RPMI7951 (cell line): ENCODE measurements at places on chromosomes 7 and 10.

- peak; percentile 74 for DNase-seq
Observed at GRCh38 chr10:118447478-118448270, 105.5 kb upstream of the FAM204A start.

DNA sequence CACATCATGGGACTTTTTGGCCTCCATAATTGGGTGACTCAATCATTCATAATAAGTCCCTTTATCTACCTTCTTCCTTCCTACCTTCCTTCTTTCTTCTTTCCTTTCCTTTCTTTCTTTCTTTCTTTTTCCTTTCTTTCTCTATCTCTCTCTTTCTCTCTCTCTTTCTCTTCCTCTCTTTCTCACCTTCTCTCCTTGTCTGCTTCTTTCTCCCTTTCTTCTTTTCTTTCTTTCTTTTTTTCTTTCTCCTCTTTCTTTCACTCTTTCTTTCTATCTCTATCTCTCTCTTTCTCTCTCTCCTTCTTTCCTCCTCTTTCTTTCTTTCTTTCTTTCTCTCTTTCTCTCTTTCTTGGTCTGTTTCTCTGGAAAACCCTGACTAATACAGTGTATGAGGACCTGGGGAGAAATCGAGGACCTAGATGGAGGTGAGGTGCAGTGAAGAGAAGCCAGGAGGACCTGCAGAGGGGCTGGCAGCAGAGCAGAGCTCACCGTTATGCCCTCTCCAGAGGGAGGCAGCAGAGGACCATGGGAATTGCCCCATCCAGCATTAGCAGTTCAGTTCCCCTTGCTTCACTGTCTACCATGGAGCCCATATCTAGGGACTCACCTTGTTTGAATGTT is 52.7 kb upstream of the BTRC start:
- DNase-seq: peak; percentile 18

- no peak for DNase-seq
Observed at GRCh38 chr7:143485094-143485493, 7.4 kb downstream of the TAS2R41 start.

DNA sequence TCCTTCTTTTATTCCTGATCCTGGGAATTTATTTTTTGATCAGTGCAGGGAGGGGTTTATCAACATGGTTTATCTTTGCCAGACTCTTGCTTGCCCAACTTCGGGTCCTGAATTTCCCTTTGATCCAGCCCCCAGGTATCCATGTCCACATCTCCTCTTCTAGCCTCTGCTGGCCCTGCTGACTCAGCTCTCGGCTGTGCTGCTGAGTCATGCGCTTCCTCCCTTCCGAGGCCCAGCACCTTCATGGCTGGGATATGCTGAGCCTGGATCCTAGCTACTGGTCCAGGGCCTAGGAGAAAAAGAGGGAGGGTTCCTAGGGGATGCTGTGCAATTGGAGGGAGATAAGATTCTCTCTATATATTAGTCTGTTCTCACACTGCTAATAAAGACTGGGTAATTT is 380.7 kb upstream of the SHH start:
- peak; percentile 34 for DNase-seq

- DNase-seq: peak; percentile 55
Observed at GRCh38 chr7:66307591-66308215, 102.6 kb downstream of the TPST1 start.

DNA sequence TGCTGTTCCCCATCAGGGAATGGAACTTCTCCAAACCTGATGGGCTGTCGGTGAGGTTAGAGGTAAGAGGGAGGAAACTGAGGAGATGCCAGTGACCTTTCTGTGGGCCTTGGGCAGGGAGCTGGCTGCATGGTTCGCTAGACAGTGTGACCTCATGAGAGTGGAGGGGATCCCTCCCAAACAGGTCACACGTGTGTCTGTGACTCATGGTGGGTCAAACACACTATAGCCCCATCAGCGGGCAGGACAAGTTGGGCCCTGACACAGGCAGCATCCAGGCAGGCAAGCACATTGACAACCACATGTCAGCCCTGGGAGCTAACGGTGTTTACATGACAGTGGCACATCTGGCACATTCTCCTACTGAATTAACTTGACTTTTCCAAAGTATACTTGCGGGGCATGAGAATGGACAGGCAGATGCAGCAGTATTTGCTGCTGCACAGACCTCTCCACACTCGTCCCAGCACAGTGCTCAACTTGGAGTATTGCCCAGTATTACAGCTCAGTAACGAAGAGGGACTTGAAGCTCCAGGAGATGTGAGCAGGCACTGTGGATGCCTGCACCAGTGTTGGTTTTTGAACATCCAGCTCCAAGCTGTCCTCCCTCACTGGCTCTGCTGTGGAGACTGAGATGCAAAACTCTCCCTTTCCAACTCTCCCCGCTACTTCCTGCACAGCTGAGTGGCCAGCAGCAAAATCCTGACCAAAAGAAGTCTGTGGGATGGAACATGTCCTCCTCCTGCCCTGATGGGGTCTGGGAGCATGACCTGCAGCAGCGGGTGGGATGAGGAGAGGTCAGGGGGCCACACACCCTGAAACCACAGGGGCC is 199.6 kb downstream of the WDR37 start:
- DNase-seq: no peak

DNA sequence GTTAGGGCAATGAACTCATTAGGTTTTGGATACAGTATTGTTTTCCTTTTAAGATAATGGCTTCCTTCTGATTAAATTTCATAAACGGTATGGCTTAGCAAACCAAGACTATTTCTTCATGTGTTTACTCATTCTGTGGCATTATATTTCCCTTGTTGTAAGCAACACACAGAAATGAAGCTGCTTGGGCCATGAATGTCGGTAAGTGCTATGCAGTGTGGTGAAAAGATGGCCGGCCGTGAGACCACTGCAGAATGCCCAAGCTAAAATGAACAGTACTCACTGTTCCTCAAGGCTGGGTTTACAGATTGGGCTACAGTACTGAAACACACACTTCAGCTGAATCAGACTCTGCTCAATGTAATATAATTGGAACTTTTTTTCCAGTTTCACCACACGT is 8.1 kb downstream of the APBB1IP start:
- DNase-seq: no peak

DNA sequence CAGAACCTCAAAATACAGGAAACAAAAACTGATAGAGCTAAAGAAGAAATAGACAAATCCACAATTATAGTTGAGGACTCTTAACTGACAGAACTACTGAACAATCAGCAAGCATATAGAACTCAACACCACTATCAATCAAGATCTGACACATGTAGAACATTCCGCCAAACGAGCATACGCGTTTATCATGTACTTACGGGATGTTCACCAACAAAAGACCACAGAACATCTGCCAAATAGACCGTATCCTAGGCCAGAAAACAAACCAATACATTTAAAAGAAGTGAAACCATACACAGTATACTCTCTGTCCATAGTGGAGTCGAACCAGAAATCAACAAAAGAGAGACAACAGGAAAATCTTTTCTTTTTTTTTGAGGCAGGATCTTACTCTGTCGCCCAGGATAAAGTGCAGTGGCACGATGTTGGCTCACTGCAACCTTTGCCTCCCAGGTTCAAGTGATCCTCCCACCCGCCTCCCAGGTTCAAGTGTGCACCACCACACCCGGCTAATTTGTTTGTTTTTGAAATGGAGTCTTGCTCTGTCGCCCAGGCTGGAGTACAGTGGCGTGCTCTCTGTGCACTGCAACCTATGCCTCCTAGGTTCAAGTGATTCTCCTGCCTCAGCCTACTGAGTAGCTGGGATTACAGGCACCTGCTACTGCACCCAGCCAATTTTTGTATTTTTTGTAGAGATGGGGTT is 5.1 kb downstream of the GNA12 start:
- no peak for DNase-seq

DNA sequence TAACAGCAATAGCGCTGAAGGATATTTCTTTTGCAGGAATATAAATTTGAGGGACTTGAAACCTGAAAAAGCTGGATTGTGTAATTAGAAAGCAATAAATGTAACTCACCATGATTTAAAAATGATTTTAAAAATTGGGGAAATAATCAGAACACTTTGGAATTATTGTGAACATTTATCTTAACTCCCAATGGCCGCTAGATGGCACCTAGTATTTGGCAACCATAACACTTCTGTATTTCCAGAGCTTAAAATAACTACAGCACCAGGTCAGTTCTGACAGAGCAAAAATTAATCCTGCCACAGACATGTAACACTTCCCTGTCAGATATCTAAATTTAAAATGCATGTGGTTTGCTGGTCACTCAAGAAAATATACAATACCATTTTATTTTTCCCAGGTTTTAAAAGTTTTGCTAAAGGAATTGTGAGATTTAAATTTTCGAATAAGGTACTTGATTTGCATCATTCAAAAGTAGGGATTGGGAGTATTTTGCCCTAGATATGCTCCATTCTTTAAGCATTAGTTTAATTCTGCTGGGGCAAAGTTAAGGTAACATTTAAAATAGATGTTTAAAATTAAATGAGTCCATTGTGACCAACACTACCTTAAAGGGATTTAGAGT is 144.5 kb downstream of the PPP1R3A start:
- DNase-seq: peak; percentile 37

DNA sequence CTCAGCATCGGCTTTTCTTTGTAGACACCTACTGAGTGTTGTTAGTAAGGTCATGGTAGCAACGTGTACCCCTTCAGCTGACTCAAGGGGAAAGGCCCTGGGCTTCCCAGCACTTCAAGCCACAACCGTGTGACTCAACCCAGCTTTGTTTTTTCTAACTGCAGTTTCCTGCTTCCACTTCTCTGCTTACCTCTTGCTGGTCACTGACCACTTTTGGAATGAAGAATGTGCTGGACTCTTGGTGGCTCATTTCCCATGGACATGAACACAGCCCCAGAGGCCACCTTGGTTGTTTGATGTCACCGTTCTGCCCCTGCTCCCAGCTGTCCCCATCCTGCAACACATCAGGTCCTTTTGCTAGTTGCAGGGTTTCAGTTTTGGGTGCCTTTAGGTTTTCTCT is 69.5 kb upstream of the ZNF438 start:
- DNase-seq: peak; percentile 94

DNA sequence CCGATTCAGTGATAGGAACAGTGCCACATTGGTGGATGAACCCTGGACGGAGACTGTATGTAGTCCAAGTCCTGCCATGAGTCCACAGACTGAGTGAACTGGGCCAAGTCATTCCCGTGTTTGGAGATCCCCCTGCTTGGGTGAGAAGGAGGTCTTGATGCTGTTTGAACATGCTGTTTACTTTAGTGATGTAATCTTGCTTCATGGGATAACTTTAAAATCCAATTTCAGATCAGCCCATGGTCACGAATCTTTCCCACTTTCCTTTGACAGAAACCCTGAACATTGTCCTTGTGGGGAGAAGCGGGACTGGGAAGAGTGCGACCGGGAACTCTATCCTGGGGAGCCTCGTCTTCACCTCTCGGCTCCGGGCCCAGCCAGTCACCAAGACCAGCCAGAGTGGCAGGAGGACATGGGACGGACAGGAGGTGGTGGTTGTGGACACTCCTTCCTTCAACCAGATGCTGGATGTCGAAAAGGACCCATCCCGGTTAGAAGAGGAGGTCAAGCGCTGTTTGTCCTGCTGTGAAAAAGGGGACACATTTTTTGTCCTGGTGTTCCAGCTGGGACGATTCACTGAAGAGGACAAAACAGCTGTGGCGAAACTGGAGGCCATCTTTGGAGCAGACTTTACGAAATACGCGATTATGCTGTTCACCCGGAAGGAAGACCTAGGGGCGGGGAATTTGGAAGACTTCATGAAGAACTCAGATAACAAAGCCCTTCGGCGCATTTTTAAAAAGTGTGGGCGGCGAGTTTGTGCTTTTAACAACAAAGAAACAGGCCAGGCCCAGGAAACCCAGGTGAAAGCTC is 26.6 kb downstream of the GIMAP8 start:
- DNase-seq: no peak

GRCh38 chr7:142434666-142435167 is 176.9 kb upstream of the PRSS58 start:
- no peak for DNase-seq

DNA sequence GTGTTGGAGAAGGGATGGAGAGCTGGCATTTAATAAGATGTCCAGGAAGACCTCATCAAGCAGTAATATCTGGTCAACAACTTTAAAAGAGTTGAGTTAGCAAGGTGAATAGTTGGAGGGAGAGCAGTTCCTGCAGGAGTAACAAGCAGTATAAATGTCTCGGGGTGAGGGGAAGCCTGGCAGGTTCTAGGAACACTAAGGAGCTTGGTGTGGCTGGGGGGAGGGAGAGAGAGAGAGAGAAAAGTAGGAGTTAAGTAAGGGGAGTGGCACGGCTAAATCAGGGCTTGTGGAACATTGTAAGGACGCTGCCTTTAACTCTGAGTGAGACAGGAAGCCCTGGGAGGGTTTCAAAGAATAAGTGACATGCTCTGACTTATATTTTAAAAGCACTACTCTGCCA is 22.0 kb upstream of the LAMB4 start:
- DNase-seq: no peak

- DNase-seq: no peak
Observed at GRCh38 chr7:17915796-17916195, 24.5 kb downstream of the SNX13 start.

- DNase-seq: peak; percentile 62
Observed at GRCh38 chr7:18859318-18859717, 258.1 kb downstream of the TWIST1 start.

DNA sequence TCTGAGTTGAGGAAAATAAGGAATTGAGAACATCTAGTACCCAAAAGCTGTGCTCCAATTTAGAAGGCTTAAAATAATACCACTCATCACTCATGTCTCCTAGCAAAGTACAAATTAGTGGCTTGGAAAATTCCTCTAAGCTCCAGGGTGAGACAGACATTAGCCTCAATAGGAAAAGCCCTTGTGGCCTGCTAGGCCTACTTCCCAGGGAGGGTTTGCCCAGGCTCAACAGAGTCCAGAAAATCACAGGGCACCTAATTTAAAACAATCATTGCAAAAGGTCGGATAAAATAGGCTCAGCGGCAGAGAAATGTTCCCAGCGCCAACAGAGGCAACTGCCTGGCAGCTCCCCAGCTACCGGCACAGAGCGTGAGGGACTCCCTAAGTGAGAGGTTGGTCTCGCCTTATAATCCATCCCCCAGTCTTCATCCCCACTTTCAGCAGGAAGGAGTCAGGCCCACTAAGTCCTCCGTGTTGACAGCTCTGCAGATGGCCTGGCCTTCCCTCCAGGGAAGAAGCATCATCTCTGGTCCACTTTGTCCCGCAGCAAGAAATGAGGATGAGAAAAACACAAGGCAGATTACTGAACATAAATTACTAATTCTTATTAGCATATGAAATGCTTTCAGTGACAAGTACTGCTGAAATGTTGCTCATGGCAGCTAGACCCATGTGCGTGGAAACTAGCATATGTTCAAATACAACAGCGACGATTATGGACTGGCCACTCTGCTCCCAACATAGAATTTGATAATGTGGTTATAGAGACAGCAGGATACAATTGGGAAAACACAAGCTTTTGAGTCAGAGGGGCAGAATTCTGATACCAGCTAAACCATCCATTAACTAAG is 1177.7 kb upstream of the AUTS2 start:
- no peak for DNase-seq

GRCh38 chr7:92133737-92134270 is 473 bp downstream of the CYP51A1 start:
- DNase-seq: peak; percentile 59

DNA sequence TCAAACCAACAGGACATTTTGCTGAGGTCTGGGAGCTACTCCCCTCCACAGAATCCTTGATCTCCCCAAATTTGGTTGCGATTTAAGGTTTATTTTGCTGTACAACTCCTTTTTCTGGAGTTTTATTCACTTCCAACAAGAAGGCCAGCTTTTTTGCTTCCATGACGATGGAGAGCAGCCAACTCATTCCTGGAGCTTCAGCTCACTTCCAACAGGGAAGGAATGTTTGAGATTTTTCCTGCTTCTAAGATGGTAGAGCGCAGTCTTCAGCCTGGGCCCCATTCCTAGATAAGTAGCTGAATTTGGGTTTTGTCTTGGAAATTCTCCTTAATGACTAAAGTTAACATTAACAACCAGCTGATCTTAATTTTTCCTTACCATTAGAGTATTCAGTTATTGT is 30.9 kb upstream of the CREB3L2 start:
- no peak for DNase-seq
